ENCODE measurements at places on chromosomes 2 and 18. TPM values are rescaled to one million over a fixed set of nuclear protein-coding genes. Genes with fewer than 3 reads are reported as not detected.
A peak's percentile ranks its signal among the peaks of the same experiment; 100 is the strongest.

DNA sequence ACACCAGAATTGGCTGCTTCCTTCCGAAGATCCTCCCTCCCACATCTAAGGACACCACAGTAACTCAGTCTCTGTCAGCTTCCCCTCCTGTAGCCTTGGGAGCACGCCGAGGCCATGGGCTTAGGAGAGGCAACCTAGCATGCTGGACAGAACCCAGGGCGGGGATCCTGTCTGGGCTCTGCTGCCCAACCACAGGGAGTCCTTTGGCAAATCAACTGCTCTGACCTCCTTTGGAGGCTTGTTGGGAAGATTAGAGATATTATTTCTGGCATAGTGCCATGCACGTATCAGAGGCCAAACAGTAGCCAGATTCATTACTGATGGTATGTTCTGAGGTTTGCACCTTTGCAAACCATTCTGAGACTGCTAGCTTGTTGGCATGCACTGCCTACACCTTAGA is 262.7 kb upstream of the EPAS1 start:
- no peak for DNase-seq

The GBX2 gene
- polyA plus RNA-seq, result not detected

The GREB1 gene
- not detected for polyA plus RNA-seq

DNA sequence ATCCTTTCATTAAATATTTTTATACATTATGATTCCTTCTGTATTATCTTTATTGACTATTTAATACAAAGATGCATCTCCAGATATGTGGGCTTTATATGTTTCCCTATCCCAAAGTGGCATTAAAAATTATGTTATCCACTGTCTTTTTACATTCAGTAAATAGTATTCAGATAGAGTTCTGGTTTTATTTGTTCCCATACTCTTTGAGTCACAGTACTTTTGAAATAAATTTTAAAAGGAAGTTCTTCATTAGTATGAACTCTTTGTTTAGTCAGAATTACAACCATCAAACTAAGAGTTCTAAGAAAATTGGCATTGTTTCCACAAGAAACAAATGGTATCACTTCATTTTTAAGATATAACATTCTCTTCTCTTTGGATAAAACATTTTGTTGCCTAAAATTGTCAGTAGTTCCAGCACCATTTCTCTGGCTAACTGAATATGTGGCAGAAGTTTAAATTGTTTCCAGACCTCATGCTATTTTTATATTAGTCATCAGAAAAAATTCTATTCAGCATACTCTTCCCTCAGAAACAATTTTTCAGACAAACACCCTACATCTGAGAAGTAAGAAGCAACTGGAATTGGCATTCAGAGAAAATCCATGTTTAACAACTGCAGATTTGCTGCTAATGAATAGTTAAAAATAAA is 88.5 kb upstream of the COL5A2 start:
- no peak for DNase-seq

The ADAM23 gene
- polyA plus RNA-seq, result 8.8 TPM

The KCNG2 gene
- not detected for polyA plus RNA-seq

DNA sequence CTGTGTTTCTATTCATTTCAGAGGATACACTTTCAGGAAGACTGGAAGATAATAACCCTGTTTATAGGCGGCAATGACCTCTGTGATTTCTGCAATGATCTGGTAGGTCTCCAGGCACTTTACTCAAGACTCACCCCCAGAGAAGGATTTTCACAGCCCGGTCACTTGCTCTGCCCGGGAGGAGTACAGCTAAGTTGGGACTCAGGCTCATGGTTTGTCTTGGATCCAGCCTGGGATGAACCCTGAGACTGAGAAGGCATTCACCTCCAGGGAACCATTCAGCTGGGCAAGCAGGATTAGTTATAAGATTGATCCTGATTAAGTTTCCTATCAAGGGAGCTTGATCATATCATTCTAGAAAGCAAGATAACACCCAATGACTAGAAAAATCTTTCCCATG is 83.7 kb downstream of the PLB1 start:
- DNase-seq, result no peak

DNA sequence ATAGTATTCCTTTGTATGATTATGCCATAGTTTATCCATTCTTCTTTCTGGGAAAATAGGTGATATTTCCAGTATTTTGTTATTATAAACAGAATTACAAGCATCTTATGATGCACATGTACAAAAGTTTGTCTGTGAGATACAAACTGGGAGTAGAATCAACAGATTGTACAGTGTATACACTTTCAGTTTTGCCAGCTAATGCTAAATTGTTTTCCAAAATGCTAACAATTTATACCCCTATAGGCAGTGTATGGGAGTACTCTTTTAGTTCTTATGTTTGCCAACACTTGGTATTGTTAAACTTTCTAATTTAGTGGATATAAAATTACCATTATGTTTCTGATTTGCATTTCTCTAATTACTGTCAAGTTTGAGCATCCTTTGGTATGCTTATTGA is 31.0 kb upstream of the TNFRSF11A start:
- no peak for DNase-seq

- no peak for DNase-seq
Observed at GRCh38 chr2:17520761-17521160, 2.5 kb upstream of the RAD51AP2 start.

- peak; percentile 3 for DNase-seq
Observed at GRCh38 chr2:182866461-182867406, at the start of gene FRZB. FRZB (minus strand) TSS chr2:182866637; CDS start chr2:182866552, 85 bp downstream.

DNA sequence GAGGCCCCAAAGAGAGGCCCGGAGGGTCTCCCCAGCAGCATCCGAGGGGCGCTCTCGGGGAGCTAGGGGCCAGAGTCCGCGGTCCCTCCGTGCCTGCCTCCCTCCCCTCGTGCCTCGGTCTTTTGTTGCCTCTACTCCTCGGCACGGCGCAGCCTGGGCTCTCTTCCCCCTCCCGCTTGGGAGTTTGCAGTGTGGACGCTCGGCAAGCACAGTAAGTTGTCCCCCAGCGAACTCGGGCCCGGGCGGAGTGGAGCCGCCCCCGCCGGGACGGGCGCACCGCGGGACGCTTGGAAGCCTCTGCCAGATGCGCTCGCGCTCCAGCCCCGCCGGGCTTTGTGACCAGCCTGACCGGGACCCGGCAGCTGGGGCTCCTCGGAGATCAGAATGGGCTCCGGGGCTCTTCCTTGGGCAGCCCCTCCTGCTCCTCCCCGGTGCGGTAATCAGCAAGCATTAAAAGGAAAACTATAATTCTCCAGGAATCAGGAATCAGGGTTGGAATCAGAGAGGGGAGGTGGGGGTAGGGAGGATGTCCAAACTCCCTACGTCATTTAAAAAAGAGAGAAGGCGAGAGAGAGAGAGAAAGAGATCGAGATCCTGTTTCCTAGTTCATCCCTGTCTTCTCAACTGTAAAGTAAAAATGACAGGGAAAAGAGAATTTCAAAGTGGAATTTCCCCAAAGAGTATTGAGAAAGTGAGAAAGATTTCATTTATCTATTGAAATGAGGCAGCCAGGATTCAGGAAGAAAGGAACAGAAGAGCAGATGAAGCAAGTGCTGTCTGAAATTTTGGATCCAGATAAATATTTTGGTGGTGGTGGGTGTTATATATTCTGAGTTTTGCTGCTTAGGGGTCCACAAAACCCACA is 786 bp upstream of the TMEM200C start:
- no peak for DNase-seq

DNA sequence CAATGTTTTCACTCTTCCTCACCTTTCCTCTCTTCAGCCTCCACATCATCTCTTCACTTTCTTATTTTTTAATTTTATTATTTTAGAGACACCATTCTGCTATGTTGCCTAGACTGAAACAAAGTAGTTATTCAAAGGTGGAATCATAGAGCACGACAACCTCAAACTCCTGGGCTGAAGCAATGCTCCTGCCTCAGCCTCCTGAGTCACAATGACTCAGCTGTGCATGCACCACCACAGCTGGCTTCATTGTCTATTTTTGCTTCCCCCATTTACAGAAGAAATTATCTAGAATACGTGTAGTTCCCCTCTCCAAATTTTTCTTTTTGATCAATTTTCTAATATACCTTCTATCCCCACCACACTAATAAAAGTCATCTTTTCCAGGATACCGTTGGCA is 911.5 kb upstream of the SOX11 start:
- no peak for DNase-seq

DNA sequence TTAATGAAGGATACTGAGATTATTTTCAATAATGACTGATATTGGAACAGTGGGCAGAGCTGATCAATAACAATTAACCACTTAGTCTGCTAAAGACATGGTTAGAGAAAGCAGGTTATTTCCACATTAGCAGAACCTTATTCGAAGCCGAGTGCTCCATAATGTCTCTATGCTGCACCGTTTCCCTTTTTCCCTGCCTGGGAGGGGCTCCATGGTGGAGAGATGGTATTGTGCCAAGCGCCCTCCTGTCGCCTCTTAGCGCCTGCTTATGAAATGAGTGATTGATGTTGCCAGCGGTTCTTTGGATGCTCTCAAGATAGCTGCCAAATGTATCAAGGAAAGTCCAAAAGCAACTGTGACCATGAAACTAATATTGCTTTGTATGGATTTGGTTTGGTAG is 34.6 kb upstream of the INSIG2 start:
- no peak for DNase-seq

DNA sequence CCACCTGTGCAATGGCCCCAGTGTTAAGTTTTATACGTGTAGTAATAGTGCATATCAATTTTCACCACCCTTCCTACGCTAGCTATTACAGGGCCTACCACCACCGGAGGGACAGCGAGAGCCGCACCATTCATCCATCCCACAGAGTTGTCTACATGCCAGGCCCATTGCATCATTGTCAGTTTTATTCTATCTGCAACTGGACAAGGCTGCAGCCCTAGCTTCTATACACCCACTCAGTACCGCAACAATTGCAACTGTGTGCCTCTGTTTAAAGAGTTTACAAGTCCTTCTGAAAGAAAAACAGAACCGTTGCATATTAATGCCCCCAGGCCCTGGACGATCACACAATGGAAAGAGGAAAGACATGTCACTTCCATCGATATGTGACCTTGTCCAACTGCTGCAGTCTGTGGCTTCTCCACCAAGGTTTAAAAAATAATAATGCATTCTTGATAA is 58.6 kb downstream of the ZEB2 start:
- no peak for DNase-seq

The KCTD1 gene
- 0.34 TPM for polyA plus RNA-seq

GRCh38 chr2:224885291-224885690 is 157.0 kb downstream of the DOCK10 start:
- DNase-seq, result no peak

The GPR75 gene
- polyA plus RNA-seq, result not detected

All from CD4-positive, alpha-beta memory T cell (primary cell).